ENCODE measurements at places on chromosomes 3 and 15.

DNA sequence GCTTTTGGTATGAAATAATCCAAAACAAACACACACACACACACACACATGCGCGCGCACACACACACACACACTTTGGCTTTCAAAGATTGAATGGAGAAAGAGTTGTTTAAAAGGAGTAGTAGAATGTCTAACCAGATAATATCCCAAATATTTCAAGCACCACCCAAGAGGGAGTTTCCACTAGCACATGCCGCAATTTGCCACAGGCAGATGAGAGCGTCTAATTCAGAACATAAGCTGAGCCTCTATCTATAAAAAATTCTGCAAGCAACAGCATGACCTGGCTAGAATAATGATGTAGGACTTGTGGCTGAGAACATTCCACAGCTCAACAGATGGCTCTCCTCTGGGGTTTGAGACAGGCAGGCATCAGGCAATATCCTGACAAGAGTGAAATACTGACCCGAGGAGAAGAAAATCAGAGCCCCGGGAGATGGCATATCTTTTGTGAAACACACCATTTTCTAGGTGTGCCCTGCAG lies 302.5 kb upstream of the GADL1 start:
- no peak for DNase-seq

DNA sequence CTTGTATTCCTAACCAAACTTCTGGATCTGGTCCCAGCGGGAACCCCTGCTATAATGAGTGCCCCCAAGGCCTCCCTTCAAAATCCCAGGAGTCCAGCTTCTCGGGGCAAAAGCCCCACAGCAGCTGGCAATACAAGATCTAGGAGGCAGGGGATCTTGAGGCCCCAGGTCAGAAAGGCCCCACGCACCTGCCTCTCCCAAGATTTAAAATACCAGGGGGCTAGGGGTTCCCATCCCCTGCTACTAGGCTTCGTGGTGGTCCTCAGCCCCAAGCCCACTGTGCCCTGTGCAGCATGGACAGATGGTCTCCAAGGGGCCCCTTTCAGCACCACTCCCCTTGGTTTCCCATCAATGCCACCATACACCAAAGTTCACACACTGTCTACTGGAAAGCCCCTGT lies 15.8 kb upstream of the CYP11A1 start:
- DNase-seq = no peak

DNA sequence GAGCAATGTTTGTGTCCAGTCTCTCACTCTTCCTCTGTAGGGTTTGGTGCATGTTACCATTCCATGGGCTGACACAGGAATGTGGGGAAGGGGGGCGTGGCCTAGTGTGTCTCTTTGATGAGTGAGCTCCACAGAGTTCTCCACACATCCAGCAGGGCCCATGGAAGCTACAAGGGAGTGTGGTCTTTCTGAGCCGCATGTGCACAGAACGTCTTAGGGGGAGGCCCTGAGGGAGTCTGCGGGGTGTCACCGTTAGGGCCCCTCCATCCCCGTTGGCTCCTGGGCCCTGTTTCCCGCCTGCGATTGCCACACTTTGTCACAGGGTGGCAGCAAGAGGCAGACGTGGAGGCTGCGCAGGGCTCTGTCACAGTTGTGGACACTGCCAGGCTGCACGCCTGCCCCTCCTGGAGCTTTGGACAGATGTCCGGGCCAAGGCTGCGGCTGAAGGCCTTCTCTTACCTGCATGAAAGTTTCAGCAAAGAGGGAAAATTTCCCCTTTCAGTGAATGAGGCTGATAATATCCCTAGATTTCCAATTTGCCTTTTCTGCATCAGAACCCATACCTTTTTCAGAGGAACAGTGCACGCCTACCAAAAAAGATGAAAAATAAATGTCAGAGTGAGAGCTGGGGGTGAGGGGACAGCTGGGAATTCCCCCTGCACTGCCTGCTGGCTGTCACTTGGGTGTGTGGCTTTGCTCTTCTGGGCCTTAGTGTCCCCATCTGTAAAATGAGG lies 24.3 kb downstream of the CACNA2D3 start:
- no peak for DNase-seq

GRCh38 chr3:20097015-20097414 lies 56.8 kb downstream of the KAT2B start:
- DNase-seq = no peak
